ENCODE measurements at places on chromosomes 3 and 15.
A peak's percentile ranks its signal among the peaks of the same experiment; 100 is the strongest.

DNA sequence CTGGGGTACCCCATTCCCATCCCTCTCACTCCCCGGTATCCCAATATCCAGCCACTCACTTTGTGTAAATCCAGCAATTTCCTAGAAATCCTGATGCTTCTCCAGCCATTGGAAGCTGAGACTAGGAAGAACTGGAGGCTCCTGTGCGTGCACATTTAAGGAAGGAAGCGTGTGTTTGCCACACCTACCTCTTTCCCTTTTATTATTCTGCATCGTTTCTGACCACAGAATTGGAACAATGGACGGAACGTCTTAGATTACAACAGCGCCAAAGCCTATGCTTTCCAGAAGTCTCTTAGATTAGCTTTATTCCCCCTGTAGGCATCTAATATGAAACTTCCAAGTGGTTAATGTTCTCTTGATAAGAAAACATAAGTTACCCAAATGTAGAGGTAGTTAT lies 234.8 kb upstream of the TRIM42 start:
- DNase-seq = no peak

DNA sequence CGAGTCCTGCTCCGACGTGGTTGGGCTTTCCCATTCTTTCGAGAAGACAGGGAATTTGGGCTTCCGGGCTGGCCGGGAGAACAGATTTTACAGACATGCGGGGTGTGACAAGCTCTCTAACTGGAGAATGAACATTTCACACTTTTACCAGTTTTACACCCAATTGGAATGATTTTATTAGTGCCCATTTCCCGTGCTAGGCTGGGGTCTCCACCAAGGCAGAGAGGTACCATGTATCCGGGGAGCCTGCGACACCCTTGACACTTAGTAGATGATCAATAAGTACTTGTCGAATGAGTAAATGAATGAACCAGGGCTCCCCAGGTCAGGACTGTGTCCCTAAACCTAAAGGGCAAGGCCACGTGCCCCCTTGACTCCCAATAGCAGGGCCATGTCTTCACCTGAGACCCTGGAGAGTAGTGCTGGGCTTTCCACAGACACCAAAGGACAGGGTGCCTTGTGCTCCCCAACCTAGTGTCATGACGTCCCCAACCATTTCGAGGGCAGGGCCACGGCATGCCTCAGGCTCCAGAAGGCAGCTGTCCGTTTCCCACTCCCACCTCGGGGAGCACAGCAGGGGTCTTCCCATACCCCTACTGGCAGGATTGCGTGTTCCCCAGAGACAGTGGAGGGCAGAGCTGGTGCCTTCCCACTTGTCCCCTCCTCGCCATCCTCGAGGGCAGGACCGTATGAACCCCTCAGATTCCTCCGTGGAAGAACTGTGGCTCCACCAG lies 679 bp upstream of the MYD88 start:
- DNase-seq = peak; percentile 22

DNA sequence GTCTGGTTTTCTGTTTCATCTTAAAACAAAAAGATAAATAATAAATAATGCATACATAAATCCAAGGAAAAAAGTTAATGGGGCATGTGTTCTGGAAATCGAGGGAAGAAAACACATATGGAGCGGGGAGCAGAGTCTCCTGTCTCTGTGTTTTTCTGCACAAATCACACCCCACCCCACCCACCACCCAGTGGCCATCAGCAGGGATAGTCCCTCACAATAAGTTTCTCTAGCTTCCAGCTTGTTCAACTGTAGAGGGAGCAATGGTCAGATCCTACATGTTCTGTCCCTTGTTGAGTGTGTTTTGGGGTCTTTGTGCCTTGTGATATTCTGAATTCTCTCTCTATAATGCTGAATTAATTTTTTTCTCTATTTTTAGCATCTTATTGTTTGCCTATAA lies 26.8 kb upstream of the CHRNA7 start:
- no peak for DNase-seq

- DNase-seq = no peak
These were observed 27.3 kb downstream of the VGLL3 start for GRCh38 chr3:86963611-86964010.

- DNase-seq = no peak
These were observed 123.6 kb upstream of the SMAD3 start for GRCh38 chr15:66941791-66942190.

DNA sequence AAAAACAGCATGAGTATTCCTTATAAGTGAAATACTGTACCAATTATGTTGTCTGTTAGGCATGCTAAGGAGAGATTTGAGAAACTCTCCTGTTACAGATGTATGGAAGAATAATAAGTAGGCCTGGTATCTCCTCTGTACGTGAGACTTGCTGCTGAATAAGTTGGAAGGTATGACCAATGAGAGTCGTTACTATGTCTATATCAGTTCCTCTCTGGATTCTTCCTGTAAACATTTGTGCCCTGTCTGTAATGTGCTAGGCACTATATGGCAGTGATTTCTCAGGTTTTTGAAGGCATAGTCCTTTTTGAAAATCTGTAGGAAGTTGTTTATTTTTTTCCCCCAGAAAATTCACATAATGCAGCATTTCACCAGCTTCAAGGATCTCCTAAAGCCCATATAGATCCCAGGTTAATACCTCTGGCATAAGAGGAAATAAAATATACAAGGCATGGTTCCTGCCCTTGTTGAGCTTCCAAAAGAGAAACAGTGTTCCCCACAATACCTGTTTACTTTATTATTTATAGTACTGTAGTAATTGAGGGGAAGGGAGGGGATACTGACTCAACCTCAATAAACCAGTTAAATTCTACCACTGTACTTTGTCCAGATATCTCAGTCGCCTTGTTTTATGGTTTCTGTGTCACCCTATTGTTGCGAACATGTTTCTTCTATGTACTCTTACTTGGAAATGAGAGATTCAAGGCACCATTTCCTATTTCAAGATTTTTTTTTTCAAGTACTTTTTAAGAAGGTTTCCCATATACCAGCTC lies 28.6 kb downstream of the MAP2K5 start:
- DNase-seq = no peak

GRCh38 chr3:151297429-151297828 lies 19.1 kb upstream of the P2RY14 start:
- no peak for DNase-seq

- DNase-seq = peak; percentile 20
These were observed 742 bp downstream of the CAMKV start for GRCh38 chr3:49868862-49869466.

GRCh38 chr3:149362366-149362765 lies 15.1 kb downstream of the TM4SF1 start:
- no peak for DNase-seq

- DNase-seq = no peak
These were observed 17.8 kb downstream of the MAP2K1 start for GRCh38 chr15:66404532-66404931.

DNA sequence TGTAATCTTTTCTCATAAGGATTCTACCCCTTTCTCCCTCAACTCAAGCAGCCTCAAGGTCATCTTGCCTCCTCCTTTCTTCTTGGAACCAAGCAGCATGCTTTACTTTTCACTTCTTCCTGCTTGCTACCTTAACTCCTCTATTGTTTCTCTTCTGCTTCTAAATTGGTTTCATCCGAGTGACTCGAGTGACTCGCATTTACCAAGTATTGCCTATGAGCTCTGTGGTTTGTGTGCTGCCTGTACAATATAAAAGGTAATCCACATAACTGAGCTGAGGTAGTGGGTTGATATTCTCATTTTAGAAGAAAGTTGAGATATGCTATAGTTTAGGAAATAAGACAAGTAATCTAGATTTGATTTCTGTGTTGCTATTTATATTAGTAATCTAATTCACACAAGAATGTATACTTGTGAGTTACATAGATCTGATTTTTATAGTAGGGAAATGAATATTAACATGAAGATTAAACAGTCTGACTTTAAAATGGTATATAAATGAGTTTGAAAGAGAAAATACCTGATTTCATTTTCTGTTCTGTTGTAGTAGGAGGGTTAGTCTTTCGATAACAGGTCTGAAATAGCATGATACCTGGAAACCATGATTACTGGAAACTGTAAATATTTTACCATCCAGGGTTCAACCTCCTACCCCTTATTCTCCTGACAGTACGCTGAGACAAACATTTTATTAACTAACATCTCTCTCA lies 5.5 kb downstream of the HHLA2 start:
- no peak for DNase-seq

DNA sequence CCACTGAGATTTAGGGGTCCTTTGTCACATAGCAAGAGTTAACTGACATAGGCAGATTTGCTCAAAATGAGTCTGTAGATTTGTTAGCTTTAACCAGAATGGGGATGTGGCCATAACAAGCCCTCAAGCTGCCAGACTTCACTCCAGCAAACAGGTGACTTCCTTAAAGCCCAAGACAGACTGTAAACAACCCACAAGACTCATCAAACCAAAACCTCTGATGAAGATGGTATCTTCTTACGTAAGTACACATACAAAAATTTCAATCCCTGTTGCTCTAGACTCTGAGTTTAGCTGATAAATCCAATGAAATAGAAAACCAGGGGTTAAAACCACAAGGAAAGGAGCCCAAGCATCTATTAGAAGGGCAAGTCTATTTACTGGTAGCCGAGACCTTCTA lies 18.2 kb upstream of the ZBTB20 start:
- no peak for DNase-seq

- DNase-seq = no peak
These were observed 1.6 kb downstream of the STRA6 start for GRCh38 chr15:74200871-74201419.

GRCh38 chr15:61522411-61522810 lies 293.3 kb upstream of the RORA start:
- DNase-seq = no peak

GRCh38 chr3:176734146-176734545 lies 463.1 kb downstream of the TBL1XR1 start:
- DNase-seq = peak; percentile 6

GRCh38 chr3:153752405-153753027 lies 368.7 kb upstream of the ARHGEF26 start:
- DNase-seq = no peak

GRCh38 chr3:150183678-150184425 lies 213.2 kb upstream of the PFN2 start:
- DNase-seq = peak; percentile 85

DNA sequence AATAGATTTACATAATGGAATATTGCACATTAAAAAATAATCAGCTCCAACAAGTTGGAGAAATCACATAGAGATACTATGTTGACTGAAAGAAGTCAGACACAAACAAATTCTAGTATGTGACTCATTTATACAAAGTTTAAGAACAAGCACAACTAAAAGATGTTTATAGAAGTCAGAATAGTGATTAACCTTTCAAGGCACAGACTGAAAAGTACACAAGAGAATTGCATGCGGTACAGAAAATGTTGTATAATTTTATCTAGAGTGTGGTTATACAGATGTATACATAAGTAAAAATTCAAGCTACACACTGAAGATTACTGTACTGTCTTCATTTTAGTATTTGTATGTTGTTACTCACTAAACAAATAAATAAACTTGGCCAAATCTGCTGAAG lies 19.3 kb upstream of the ATOSA start:
- no peak for DNase-seq

GRCh38 chr3:89682556-89682955 lies 575.1 kb downstream of the EPHA3 start:
- peak; percentile 43 for DNase-seq

GRCh38 chr15:63283126-63283525 lies 5.7 kb downstream of the APH1B start:
- no peak for DNase-seq

- peak; percentile 80 for DNase-seq
These were observed 30.5 kb upstream of the TIPARP start for GRCh38 chr3:156643729-156644389.

DNA sequence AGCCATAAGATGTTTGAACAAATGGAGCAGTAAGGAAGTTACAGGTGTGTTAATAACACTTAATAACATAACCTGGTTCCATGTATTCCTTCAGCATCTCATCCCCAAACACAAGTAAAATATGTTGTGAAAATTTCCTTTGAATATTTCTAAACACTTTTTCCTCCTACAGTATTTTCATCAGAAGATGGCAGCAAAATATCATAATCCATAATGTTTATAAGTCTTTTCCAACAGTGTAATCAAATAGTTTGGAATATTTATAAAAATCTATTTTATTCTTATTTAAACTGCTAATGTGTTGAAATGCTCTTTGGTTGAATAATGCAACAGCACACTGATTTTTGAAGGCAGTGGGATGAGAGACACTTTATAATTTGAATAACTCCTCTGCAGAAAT lies 1020.5 kb downstream of the OTOL1 start:
- DNase-seq = peak; percentile 11

GRCh38 chr3:140134231-140134965 lies 199.4 kb downstream of the CLSTN2 start:
- DNase-seq = no peak

DNA sequence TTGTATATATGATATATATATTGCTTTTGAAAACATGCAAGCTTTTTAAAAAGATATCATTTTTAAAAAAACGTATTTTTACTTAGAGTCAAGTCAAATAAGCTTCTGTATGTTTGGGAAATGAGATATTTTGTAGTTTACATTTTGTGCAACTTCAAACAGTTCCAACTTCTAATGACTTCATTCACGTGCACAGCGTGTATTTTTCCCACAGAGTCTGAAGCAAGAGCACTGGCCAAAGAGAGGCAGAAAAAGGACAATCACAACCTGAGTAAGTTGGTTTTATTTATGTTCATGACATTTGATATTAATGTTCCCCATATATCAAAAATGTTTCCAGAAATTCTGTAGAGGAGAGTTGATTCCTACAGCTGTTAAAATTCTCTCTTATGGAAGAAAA lies 47.9 kb upstream of the SAMMSON start:
- no peak for DNase-seq

GRCh38 chr3:23481616-23482278 lies 278.6 kb downstream of the UBE2E2 start:
- DNase-seq = no peak

GRCh38 chr3:29333576-29333975 lies 52.7 kb downstream of the RBMS3 start:
- peak; percentile 45 for DNase-seq

DNA sequence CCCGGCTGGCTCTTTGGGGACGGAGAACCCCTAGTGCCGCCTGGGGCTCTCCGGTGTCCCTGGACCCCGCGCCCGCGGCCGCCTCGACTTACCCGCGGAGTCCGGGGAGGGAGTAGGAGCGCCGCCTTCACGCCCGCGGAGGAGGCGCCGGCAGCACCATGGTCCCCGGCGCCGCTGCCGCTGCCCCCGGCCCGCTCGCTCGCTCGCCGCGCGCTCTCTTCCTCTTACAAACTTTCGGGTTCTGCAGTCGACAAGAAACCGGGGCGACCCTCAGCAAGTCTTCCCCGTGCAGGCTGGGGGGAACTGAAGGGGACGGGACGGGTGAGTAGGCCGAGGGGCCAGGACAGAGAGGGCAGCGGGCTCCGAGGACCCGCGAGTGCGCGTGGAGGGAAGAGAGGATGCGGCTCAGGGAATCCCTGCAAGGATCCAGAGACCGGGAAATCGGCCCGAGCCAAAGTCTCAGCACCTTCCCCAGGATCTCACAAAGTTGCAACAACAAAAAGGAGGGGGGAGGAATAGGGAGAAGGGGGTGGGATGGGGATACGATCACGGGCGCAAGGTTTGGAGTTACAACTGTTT lies 2.0 kb downstream of the FOXP1 start:
- DNase-seq = no peak

- DNase-seq = peak; percentile 97
These were observed at the start of gene USP3 for GRCh38 chr15:63504247-63504978. Gene USP3 (plus strand): TSS chr15:63504593. CDS start chr15:63504740, 147 bp downstream.

GRCh38 chr3:105899516-105899915 lies 30.7 kb upstream of the CBLB start:
- DNase-seq = peak; percentile 29

Data from A673 (cell line).